ENCODE measurements at places on chromosomes 1 and 21.

GRCh38 chr1:177632923-177633615 is 336.8 kb downstream of the SEC16B start:
- no peak for DNase-seq

- no peak for DNase-seq
These were observed 24.4 kb upstream of the CLDN14 start for GRCh38 chr21:36504067-36505058.

- DNase-seq, result no peak
These were observed 383.2 kb downstream of the DISC1 start for GRCh38 chr1:232009741-232010140.

GRCh38 chr1:67317803-67318202 is 10.1 kb downstream of the IL12RB2 start:
- DNase-seq, result no peak

- DNase-seq, result peak; percentile 63
These were observed 15.2 kb upstream of the ZNF692 start for GRCh38 chr1:248873993-248874533.

DNA sequence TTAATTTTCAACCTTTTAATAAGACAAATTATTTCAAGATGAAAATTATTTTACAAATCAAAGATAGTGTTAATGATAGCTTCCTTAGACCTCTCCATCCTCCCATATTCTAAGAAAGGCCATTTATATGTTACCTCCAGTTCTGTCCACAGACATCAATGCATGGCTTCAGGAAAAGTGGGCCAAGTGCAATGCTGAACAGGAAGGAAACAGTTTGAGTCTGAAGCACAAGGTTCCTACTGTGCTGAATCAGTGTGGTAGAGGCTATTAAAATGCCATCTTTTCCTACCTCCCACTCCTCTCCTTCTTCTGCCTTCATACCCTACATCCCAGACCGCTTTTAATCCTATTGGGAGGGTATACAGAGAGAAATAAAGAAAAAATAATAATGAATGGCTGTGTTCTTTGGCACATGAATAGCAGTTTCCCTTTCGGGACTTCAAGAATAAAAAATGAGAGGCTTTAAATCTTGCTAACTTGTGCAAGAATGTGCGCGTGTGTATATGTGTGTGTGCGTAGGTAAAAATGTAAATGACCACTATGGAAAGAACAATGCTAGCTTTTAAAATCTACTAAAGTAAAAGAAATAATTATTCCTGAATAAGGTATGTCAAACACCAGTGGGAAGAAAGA is 62.6 kb upstream of the C1orf105 start:
- no peak for DNase-seq

- peak; percentile 74 for DNase-seq
These were observed 782 bp downstream of the PCAT6 start for GRCh38 chr1:202811296-202812175.

DNA sequence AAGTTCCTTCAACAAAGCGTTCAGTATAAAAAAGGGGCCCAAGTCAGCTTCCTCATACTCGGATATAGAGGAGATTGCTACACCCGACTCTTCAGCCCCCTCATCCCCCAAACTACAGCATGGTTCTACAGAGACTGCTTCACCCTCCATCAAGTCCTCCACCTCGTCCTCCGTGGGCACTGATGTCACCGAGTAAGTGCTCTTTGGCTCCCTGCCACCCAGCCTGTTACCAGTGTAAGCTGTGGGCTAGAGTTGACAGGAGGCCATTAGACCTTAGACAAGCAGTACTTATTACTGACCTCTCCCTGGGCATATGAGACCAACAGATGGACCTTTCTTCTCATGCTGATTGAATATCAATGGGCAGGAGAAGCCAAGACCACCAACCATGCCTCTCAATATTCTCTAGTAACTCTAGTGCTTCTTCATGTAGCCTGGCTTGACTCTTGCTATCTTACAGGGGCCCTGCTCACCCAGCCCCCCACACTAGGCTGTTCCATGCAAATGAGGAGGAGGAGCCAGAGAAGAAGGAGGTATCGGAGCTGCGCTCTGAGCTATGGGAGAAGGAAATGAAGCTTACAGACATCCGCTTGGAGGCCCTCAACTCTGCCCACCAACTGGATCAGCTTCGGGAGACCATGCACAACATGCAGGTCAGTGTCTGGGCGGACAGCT is 20.9 kb upstream of the IPO9 start:
- no peak for DNase-seq

DNA sequence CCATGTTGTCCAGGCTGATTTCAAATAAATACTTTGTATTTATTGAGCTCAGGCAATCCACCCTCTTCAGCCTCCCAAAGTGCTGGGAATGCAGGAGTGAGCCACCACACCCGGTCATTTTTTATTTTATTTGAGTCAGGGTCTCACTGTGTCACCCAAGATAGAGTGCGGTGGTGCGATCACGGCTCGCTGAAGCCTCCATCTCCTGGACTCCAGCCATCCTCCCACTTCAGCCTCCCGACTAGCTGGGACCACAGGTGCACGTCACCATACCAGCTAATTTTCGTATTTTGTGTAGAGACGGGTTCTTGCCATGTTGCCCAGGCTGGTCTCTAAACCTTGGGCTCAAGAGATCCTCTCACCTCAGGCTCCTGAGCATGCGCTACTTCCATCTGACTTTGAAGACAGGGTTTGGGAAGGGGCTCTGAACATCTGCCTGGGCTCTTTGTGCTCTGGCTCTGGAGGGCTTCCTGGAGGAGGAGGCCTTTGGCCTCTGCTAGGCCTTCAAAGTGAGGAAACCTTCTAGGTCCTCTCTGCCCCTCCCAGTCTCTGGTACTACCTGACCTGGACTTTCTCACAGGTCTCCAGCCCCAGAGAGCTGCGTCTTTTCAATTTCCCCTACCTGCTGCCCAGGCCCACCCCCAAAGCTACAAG is 5.8 kb downstream of the HSPB7 start:
- no peak for DNase-seq

DNA sequence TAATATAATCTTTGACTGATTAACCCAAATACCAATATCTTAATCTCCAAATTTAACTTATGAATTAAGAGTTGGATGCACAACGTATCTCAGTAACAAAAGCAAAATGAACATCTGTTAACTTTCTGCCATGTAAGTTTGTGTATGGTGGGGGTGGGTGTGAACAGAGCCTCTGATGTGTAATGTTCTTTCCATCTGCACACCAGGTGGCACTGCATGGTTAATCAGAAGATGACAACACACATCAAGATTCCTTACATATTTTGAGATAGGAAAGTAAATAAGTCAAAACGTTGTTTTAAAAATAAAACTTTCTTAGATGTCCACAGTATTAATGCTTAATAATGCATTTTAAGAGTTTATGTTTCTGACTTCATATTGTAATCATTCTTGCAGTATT is 251.9 kb downstream of the DPYD start:
- no peak for DNase-seq

DNA sequence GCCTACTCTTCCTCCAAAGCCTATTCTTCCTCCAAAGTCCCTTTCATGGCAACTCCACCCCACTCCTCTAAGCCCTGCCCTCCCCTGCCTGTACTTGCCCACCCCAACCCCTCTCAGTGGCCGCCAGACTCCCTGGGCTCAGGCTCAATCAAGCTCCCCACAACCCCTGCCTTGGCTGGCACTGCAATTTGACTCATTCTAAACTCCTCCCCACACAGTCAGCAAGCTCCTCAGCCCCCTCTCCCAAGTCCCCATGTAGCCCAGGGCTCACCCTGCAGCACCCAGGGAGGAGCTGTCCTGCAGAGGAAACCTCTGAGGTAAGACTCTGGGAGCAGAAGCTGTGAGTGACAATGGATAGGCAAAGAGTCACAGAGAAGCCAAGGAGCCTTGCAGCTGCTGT is 3.6 kb upstream of the VSIG8 start:
- DNase-seq, result no peak

- DNase-seq, result no peak
These were observed 354.9 kb upstream of the PLXNA2 start for GRCh38 chr1:208599063-208599462.

GRCh38 chr1:38829368-38829767 is 30.2 kb downstream of the RRAGC start:
- no peak for DNase-seq

- DNase-seq, result peak; percentile 51
These were observed 7.6 kb downstream of the TTF2 start for GRCh38 chr1:117067533-117068370.

GRCh38 chr1:197424380-197424779 is 156.3 kb downstream of the CRB1 start:
- no peak for DNase-seq

DNA sequence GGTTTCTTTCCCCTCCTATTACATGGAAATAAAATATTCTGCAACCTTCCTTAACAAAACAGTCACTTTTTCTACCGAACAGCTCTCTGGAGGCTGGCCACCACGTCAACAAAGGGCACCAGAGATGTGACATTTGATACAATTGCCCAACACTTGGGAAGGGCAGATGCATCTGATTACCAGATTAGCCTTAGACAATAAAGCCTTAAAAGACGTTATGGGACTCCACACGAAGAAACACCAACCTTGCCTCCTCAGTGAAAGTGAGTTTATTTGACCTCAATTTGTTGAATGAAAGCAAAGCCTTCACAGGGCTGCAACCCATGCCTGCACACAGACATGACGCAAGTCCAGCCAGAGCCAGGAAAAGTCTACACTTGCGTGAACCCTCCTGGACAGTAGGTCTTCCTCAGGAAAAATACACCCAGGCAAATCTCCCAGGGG is 136.1 kb downstream of the TGFBR3 start:
- DNase-seq, result no peak

DNA sequence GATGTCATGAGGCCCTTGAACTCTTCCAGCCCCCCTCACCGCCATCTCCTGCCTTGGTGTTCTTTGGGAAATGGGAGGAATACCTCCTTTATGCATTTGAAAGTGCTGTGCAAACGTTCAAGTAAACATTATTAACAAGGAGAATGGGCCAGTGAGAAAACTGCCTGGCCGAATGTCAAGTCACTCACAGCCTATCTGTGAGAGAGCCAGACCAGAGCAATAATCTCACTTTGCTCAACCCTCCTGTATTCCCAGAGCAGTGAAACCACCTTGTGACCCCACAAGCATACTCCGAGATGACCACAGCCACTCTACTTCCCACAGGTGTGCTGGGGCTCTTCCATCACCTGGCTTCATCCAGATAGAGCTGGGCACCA is 5.2 kb downstream of the TAL1 start:
- no peak for DNase-seq

DNA sequence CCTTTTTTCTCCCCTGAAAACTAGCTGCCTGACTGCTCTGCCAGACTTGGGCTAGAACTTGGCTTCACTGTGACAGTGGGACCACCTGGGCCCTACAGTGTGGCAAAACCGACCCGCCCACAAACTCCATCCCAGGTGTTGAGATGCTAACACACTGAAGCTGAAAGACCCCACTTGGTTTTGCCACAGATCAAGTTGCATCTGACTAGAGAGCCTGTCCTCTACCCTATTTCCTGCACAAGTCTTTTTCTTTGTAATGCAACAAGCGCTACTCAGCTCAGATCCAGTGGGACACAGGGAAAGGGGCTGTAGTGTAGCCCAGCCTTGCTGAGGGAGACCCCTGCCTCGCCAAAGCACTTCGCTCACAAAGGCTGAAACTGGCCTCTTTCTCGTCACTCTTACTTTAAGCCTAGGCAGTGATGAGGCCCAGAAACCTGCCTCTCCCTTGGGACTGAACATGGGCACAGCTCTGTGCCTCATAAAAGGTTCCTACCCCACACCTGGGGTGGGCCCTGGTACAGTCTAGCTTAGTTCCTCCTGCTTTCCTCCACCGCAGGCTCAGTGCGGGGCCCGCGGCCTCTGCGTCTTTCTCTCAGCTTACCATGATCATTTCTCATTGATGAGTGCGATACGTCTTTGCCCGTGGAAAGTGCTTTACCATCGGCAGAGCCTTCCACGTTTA is 9.7 kb downstream of the ALPL start:
- no peak for DNase-seq
